ENCODE measurements at places on chromosomes 7 and 10. TPM values are rescaled to one million over a fixed set of nuclear protein-coding genes. Genes with fewer than 3 reads are reported as not detected.

- no peak overlapping the region for H3K27ac ChIP-seq
- H3K4me3 ChIP-seq: no peak overlapping the region
- DNase-seq: no peak
- H3K27me3 ChIP-seq: no peaks in the 10 kb centered on the region
- H3K36me3 ChIP-seq: no peaks in the 10 kb centered on the region
These were observed 164.5 kb upstream of the NPVF start for GRCh38 chr7:25392588-25393338.

- H3K27ac ChIP-seq: no peak overlapping the region
- no peak overlapping the region for H3K4me3 ChIP-seq
- DNase-seq: no peak
- no peaks in the 10 kb centered on the region for H3K4me1 ChIP-seq
- no peaks in the 10 kb centered on the region for H3K36me3 ChIP-seq
These were observed 362.5 kb upstream of the PCDH15 start for GRCh38 chr10:55163388-55163979.

- H3K36me3 ChIP-seq: no peaks in the 10 kb centered on the region
- no peak for DNase-seq
- H3K27me3 ChIP-seq: peaks cover 2% of the 10 kb centered on the region
These were observed 249.3 kb upstream of the GRB10 start for GRCh38 chr7:51031791-51032515.

DNA sequence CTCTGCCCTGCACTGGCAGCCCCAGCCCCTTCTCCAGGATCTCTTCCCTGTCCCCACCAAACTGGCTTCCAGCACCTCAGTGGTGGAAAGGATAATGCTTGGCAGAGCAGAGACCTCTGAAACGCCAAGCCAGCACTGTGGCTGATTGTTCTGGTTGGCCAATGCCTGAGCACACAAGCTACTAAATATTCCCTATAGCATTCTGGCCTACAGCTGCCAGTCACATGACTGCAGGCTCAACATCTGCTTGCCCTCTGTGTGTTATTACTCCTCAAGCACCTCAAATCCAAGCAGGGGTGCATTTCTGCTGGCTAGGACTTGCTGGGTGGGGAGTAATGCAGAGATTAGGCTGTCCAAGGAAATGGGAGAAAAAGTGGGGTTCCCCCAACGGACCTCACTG, 6.1 kb downstream of the TBATA start:
- no peaks in the 10 kb centered on the region for H3K36me3 ChIP-seq
- H3K4me1 ChIP-seq: no peaks in the 10 kb centered on the region
- H3K27me3 ChIP-seq: no peaks in the 10 kb centered on the region
- no peak overlapping the region for H3K27ac ChIP-seq

DNA sequence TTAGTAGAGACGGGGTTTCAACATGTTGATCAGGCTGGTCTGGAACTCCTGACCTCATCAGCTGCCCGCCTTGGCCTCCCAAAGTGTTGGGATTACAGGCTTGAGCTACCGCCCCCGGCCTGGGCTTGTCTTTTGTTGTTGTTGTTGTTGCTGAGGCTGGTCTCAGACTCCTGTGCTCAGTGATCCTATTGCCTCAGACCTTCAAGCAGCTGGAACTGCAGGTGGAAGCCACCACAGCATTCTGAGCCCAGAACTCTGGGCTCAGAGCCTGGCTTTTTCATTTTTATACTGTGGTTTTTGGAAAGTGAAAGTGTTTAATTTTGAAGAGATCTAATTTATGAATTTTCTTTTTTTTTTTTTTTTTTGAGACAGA, 16.2 kb upstream of the DNAJB6 start:
- peaks cover 13% of the 10 kb centered on the region for H3K4me1 ChIP-seq
- H3K36me3 ChIP-seq: no peaks in the 10 kb centered on the region
- no peak overlapping the region for H3K27ac ChIP-seq
- no peak overlapping the region for H3K4me3 ChIP-seq

- no peaks in the 10 kb centered on the region for H3K4me1 ChIP-seq
- DNase-seq: no peak
- no peak overlapping the region for H3K27ac ChIP-seq
These were observed 449.0 kb downstream of the GRID1 start for GRCh38 chr10:85917601-85918000.

DNA sequence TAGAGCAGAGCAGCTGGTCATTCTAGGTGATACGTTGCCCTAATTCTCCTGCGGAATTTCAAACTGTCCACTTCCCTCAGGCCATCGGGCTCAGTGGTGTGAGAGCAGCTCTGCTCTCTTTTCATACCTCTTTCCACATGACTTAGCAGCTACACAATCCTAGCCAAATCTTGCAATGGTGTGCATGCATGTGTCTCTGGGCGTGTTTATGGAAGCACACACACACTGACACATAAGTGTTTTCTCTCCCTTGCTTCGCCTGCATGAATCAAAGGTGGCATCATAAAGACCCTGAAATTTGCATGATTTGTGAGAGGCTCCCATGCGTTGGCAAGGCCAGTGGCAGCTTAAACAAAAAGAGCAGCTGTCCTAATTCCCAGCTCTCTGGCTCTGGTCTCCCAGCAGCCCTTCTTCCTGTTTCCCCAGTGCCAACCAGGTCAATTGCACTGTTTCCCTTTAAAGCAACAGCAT, 1189.5 kb downstream of the GATA3 start:
- peaks cover 19% of the 10 kb centered on the region for H3K4me1 ChIP-seq
- H3K4me3 ChIP-seq: peak overlapping the region; percentile 43
- H3K27me3 ChIP-seq: no peaks in the 10 kb centered on the region

DNA sequence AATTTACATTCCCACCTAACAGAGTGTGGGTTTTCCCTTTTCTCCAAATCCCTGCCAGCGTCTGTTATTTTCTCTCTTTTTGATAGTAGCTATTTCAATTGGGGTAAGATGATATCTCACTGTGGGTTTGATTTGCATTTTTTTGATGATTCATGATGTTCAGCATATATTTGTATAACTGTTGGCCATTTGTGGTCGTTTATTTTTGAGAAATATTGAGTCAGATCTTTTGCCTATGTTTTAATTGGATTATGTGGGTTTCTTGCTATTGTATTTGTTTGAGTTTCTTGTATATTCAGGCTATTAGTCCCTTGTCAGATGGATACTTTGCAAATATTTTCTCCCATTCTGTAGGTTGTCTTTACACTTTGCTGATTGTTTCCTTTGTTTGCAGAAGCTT, 193.8 kb downstream of the ABCA13 start:
- no peak overlapping the region for H3K27ac ChIP-seq
- no peak overlapping the region for H3K4me3 ChIP-seq
- H3K4me1 ChIP-seq: no peaks in the 10 kb centered on the region
- no peak for DNase-seq

DNA sequence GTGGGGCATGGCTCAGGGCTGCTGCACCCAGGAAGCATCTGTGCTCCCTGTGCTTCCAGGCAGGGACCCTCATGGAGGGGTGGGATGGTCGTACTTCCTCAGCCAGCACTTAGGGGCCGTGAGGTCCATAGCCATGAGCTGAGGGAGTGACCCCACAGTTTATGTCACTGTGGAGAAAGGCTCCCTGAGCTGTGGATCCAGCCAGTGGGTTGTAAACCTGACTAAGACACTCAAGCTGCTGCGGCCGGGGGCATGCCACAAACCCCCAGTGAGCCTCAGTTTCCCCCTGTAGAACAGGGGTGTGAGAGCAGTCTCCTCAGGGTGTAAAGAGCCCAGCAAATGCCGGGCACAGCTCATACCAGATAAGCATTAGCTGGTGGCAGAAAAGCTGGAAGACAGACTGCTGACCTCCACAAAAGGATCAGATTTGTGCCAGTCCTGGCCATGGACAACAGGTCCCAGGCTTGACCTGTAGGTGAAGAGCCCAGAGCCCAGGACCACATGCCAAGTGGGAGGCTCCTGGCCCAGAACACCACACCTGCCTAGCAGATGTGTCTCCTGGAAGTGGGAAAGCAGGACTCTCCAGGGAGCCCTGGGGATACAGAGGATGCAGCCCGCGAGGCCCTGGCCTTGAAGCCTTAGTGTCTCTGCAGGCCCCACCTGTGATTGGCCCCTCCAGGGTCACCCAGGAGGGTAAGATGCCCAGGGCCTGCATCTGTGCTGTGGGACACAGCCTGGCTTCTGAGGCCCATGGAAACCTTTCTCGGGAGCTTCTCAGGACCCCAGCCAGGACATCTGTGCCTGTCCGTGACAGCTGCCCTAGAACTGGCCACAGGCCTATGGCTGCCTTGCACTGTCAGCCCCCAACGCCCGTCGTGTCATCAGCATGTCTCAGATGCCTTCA, 78.1 kb upstream of the RET start:
- H3K27me3 ChIP-seq: no peaks in the 10 kb centered on the region
- no peak for DNase-seq
- H3K36me3 ChIP-seq: no peaks in the 10 kb centered on the region
- no peak overlapping the region for H3K27ac ChIP-seq
- no peaks in the 10 kb centered on the region for H3K4me1 ChIP-seq
- H3K4me3 ChIP-seq: no peak overlapping the region

DNA sequence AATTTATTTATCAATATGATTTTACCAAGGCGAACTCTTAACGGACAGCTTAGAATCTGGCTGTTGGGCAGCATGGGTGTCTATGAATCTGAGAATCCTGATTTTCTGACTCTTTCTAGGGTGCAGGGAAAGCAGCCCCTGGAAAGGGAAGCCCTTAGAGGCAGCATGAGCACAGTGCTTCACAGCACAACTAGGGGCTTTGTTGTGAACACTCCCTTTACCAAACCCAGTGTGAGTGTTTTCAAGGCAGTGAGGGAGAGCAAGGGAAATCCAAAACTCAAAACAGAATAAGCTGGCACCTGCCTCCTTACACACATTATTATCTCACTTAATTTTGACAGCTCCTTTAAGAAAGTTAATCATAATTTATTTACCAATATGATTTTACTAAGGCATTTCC, 116.3 kb upstream of the CSTF2T start:
- no peaks in the 10 kb centered on the region for H3K27me3 ChIP-seq
- H3K27ac ChIP-seq: no peak overlapping the region
- no peaks in the 10 kb centered on the region for H3K36me3 ChIP-seq
- H3K4me1 ChIP-seq: no peaks in the 10 kb centered on the region

GRCh38 chr10:63883861-63884260, 362.7 kb downstream of the REEP3 start:
- no peak overlapping the region for H3K27ac ChIP-seq
- no peaks in the 10 kb centered on the region for H3K27me3 ChIP-seq
- H3K4me3 ChIP-seq: no peak overlapping the region
- no peaks in the 10 kb centered on the region for H3K36me3 ChIP-seq
- no peaks in the 10 kb centered on the region for H3K4me1 ChIP-seq

DNA sequence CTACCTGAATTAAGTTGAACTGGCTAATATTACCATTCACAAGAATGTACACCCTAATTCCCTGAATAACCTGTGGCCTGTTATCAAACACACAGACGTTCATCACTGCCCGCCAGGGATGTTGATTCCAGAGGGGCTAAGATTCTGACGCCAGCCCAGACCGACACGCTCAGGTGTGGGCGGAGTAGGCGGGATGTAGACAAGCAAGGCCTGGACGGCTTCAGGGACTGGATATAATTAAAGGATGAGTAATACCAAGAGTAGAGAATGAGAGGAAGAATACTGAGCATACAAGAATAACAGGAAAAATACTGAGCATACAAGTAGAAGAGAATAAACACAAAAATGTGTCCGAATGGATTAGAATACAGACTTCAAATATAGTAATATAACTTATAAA, 29.0 kb downstream of the CUBN start:
- no peak for DNase-seq
- peaks cover 6% of the 10 kb centered on the region for H3K4me1 ChIP-seq
- H3K4me3 ChIP-seq: no peak overlapping the region

DNA sequence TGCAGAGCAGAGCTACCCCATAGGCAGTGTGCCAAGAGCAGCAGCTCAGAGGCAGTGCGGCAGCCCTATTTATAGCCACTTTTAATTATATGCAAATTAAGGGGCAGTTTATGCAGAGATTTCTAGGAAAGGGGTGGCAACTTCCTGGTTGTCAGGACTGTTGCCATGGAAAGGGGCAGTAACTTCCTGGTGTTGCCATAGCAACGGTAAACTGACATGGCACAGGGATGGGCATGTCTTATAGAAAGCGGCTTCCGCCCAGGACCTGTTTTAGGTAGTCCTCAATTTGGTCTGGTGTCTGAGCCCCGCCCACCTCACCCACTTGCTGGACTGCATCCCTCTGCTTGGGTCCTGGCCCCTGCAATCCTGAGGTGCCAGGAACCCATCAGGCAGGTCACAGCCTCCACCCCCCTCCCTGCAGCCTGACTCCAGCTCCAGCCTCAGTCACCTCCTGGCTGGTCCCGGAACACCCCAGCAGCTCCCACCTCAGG, 115.8 kb downstream of the TMEM130 start:
- DNase-seq: no peak
- no peak overlapping the region for H3K4me3 ChIP-seq
- no peak overlapping the region for H3K27ac ChIP-seq
- no peaks in the 10 kb centered on the region for H3K27me3 ChIP-seq

DNA sequence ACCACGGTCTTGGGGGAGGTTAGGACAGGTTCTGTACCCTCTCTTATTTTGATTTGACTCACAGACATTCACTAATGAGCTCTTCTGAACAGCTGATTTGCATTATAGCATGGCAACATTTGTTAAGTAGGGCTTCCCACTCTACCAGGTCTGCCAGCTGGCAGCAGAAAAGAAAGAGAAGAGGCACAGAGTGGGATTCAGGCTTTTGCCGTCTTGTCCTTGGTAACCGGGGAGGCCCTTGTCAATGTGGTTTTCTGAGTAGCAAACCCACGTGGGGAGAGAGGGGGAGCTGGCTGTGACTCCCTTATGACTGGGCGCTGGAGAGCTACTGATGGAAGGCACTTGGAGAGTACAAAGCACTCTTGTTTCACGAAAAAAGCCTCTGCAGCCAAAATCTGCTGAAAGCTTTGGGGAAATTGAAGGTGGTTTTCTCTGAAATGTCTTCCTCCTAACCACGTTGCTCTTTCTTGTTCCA, 355.3 kb upstream of the GALNT17 start:
- peaks cover 89% of the 10 kb centered on the region for H3K36me3 ChIP-seq
- H3K27ac ChIP-seq: no peak overlapping the region
- H3K4me3 ChIP-seq: no peak overlapping the region
- H3K27me3 ChIP-seq: no peaks in the 10 kb centered on the region

- H3K36me3 ChIP-seq: no peaks in the 10 kb centered on the region
- no peak overlapping the region for H3K4me3 ChIP-seq
- DNase-seq: peak; percentile 51
- no peaks in the 10 kb centered on the region for H3K27me3 ChIP-seq
- H3K27ac ChIP-seq: no peak overlapping the region
These were observed 149.4 kb upstream of the FERD3L start for GRCh38 chr7:19294619-19295018.

- no peaks in the 10 kb centered on the region for H3K36me3 ChIP-seq
- no peaks in the 10 kb centered on the region for H3K27me3 ChIP-seq
- H3K27ac ChIP-seq: no peak overlapping the region
- DNase-seq: no peak
- no peaks in the 10 kb centered on the region for H3K4me1 ChIP-seq
- H3K4me3 ChIP-seq: no peak overlapping the region
These were observed 58.0 kb downstream of the CHST15 start for GRCh38 chr10:124035306-124035927.

CPSF4 gene
- total RNA-seq: 76.8 TPM

BTBD16 gene
- not detected for total RNA-seq

MDFIC gene
- 72.3 TPM for total RNA-seq

NKX1-2 gene
- total RNA-seq: 0.56 TPM

TRPV5 gene
- not detected for total RNA-seq

UNCX gene
- total RNA-seq: 0.30 TPM

PAX2 gene
- 2.1 TPM for total RNA-seq

CNNM1 gene
- not detected for total RNA-seq

CYP26C1 gene
- total RNA-seq: not detected

HOXA4 gene
- total RNA-seq: 5.3 TPM

GBX1 gene
- total RNA-seq: 0.95 TPM

HOXA13 gene
- 1.6 TPM for total RNA-seq

IFIT1B gene
- total RNA-seq: not detected

CTAGE8 gene
- not detected for total RNA-seq

DRGX gene
- total RNA-seq: 17.8 TPM
